ENCODE measurements at places on chromosomes 12 and 14. TPM values are rescaled to one million over a fixed set of nuclear protein-coding genes. Genes with fewer than 3 reads are reported as not detected.

- no peak for DNase-seq
Measured at GRCh38 chr12:94971923-94972322, 31.6 kb downstream of the NDUFA12 start.

DNA sequence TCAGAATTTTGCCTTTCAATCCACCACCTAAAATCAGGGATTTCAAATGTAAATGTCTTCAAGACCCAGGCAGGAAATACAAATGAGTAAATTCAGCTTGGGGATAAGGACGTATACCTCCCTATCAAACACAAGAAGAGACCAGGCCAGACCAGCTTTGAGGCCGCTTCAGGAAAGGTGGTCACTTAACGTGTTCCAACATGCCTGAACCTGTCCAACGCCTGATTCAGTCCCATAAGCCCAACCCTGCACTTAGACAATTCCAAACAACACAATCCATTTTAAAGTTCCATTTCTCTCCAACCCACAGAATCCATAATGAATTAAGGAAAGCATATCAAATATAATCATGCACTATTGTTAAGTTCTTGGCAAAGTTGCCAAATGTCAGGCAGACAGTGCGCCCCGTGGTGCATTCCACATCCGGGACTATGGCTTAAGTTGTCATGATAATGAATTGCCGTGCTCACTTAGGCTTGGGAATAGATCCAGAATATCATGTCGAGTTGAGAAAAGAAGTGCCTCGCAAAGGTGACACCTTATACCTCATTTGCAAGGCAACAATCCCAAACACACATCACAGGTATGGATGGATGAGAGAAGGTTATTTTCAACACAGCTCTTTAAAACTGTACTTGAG lies 35.5 kb downstream of the CCDC60 start:
- no peak for DNase-seq

- no peak for DNase-seq
Measured at GRCh38 chr12:84741031-84741430, 171.6 kb downstream of the SLC6A15 start.

GRCh38 chr12:53295891-53296219 lies 513 bp downstream of the PFDN5 start:
- no peak for DNase-seq

DNA sequence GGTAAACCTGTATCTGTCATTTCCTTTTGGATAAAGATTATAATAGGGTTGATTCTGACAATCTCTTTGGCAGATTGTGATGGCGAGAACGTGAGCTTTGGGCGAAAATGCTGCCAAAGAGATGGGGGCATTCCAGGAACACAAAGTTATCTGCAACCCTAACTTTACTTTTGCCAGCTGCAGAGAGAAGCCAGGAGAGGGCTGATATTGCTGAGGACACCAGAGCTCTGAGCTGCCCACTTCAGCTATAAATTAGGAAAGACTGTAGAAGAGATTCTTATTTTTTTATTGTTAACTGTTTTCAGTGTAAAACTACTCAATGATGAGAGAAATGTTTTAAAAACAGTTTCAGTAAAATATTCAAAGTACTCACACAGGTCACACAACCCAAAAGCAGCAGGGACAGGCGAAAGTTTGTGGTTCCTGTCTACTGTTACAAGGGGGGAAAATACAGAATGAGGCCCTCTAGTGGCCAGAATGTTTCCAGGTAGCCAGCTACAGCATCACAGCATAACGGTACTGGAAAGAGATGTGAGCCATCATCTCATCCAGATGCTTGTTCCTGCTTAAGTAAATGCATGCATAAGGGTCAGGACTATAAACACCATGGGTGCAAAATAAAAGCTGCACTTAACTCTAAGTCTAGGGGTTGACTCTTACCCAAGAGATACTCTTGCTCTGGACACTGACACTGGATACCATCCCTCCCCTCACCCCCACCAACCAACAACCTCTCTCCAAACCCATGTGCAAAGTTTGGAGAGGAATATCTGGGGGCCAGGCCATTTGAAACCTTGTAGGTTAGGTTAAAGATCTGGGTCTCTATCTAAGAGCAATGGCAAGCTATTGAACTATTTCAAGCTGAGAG lies 498.4 kb downstream of the RMST start:
- DNase-seq = peak; percentile 12

DNA sequence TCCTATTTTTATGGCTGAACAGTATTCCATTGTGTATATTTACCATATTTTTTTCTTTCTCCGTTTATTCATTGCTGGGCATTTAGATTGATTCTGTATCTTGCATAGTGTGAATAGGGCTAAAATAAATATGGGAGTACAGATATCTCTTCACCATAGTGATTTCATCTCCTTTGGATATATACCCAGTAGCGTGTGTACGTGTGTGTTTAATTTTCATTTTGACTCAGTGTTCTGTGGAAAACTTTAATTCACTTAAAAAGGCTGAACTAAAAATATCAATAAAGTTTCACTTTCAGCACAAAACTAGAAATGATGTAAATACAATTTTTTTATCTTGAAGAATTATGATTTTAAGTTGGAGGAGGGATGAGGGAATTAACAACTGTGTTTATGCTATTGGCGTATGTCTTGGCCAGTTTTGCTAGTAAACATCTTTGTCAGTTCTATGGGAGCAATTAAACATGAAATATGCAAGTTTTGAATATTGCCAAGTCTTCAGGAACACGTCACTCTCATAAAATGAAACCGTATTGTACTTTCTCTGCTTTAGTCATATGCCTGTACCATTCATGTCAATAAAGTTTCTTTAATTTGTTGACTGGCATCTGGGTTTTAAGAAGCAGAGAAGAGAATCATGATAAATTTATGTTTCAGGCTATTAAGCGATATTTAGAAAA lies 99.8 kb downstream of the PTGER2 start:
- DNase-seq = no peak

GRCh38 chr12:104306943-104307654 lies 3.6 kb downstream of the EID3 start:
- DNase-seq = no peak

- DNase-seq = no peak
Measured at GRCh38 chr12:63319386-63319785, 168.4 kb upstream of the AVPR1A start.

GRCh38 chr12:121017966-121018491 lies 1.7 kb upstream of the C12orf43 start:
- no peak for DNase-seq

GRCh38 chr12:110786012-110786411 lies 43.3 kb upstream of the PPP1CC start:
- no peak for DNase-seq

- peak; percentile 43 for DNase-seq
Measured at GRCh38 chr12:52052468-52053186, 1.4 kb downstream of the NR4A1 start.

DNA sequence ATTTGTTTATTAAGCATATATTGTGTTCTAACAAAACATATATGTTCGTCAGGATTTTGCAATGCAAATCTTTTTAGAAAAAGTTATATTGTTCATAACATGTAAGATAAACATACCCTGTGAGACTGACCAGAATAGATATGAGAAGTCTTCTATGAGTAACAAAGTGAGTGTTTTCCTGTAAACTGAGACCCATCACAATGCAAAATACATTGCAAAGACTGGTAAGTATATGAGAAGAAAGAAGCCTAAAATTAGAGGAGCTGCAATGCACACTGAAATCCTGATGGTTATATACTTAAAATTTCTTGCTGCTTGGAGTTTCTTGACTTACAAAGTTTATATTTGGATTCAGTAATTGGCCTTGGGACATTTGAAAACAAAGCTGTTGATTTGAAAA lies 6.0 kb downstream of the HMGA2 start:
- DNase-seq = no peak

- no peak for DNase-seq
Measured at GRCh38 chr12:66210840-66211239, 21.8 kb downstream of the IRAK3 start.

DNA sequence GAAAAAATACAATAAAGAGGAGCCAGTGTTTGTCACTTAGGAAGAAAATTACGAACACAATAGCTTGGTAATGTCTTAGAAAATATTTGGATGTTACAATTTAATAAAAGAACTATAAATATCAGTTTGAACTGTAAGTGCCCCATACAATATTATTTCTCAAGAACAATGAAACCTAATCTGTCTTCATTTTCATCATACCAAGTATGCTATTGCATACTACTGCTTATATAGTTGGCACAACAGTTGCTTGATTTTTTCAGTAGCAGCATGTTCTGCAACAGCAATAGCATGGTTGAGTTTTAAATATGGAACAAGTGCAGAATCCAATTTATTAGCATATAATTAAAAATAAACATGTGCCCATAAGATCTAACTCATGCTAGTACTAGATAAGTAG lies 564.6 kb downstream of the C12orf50 start:
- no peak for DNase-seq

GRCh38 chr12:131137009-131137835 lies 183.5 kb downstream of the ADGRD1 start:
- no peak for DNase-seq

DNA sequence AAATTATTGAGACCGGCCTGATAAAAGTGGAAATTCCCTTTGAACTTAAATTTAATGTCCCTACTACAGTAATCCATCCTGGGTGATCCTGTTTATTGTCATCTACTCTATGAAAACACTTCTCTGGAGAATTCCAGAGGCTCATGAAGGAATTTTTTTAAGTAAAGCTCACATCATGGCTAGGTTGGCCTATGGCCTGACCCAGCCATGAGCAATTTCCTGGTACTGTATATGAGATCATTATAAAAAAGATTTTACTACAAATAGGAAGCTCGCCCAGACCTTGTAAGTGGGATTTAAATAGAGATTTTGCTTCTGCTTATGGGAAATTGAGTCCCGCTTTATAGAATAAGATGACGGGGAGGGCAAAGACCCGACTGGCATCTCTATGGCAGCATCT lies 215.5 kb downstream of the DPF3 start:
- no peak for DNase-seq

- no peak for DNase-seq
Measured at GRCh38 chr12:131137836-131138637, 184.3 kb downstream of the ADGRD1 start.

- no peak for DNase-seq
Measured at GRCh38 chr12:76284816-76285750, 63.1 kb downstream of the BBS10 start.

GRCh38 chr12:3129301-3130056 lies 52.3 kb downstream of the TSPAN9 start:
- peak; percentile 48 for DNase-seq

- no peak for DNase-seq
Measured at GRCh38 chr14:105087963-105088811, 23.0 kb upstream of the GPR132 start.

DNA sequence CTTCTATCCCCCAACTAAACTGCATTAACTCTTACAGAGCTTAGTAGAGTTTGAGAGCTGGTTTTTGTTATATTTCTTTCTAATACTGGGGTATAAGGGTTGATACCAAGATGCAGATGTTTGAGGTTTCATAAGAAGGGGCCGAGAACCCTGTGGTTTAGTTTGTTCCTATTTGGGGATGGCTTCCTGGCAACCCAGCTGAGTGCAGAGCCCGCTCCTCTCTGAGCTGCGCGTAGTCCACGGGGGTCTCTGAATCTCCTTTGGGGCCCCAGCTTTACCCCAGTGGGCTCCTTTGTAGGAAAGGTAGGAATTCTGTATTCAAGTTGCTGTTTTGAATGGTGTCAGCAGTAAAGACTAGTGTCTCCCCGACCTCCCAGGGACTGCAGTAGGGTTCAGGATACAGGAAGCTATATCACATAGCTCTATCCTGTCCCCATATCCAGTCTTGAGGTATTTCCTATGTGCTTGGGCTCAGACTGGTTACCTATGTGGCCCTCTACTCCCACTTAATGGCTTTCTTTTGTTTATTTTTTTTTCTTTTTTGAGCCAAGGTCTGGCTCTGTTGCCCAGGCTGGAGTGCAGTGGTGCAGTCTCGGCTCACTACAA lies 25.4 kb downstream of the PLXNC1 start:
- DNase-seq = no peak

- DNase-seq = no peak
Measured at GRCh38 chr14:50528000-50528399, 4.4 kb downstream of the MAP4K5 start.

DNA sequence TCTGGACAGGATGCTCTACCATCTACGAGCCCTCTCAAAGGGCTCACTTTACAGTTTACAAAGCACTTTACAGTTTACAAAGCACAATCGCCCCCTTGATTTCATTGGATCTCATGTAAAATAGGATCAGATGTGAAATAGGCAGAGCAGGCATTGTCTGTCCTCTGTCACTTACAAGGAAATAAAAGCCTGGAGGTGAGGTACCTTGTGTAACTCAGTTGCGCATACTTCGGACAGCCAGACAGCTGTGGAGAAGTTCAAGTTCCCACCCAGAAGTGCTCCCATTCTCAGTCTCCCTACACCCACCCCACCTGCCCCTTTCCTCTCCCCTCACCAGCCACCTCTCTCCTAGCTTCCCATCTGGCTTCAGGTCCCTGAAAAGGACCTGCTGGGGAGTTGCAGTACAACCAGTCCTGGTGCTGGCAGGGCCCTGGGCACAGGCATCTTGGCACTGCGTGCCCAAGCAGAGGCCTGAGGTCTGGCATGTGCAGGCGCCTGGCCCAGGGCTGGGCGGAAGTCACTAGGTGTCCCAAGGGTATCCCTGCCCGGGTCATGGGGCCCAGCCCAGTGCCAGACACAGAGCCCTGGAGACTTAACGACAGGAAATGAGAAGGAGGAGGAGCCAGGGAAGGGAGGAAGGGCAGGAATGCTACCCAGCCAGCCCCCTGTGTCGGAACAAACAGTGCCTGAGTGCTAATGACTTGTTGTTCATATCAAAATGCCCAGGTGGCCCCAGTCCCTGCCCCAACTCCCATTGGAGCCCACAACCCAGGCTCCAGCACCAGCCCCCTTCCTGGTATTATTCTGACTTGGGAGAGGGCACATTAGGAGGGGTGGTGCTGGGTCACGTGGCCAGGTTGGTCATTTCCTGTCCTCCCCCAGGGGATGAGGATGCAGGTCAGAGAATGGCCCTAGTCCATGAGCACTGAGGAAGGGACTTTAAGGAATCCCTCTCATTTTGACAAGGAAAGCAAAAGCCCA lies 5.4 kb downstream of the RAPGEF3 start:
- DNase-seq = no peak

KRT75 gene
- not detected for total RNA-seq

TEAD4 gene
- total RNA-seq = 3.8 TPM

LTBR gene
- total RNA-seq = 1.9 TPM

AVPR1A gene
- not detected for total RNA-seq

CLEC7A gene
- not detected for total RNA-seq

HECTD1 gene
- 88.1 TPM for total RNA-seq

AQP6 gene
- total RNA-seq = not detected

SLC10A1 gene
- not detected for total RNA-seq

CLEC2B gene
- 12.6 TPM for total RNA-seq

CPM gene
- total RNA-seq = 19.8 TPM

Measured in activated CD4-positive, alpha-beta memory T cell treated with anti-CD3 and anti-CD28 coated beads for 36 hours (primary cell).